Activated CD4-positive, alpha-beta T cell treated with anti-CD3 and anti-CD28 coated beads, Interleukin-2, amount 10 ng/mL, durations not matched to agents 7 days and 5 days (primary cell): ENCODE measurements at places on chromosomes 16 and 17.

GRCh38 chr17:74639704-74640151 lies 16.2 kb upstream of the CD300E start:
- DNase-seq, result peak; percentile 26

- no peak for DNase-seq
Observed at GRCh38 chr17:11495613-11496012, 102.7 kb upstream of the DNAH9 start.

GRCh38 chr16:2897110-2897509 lies 14.1 kb downstream of the FLYWCH2 start:
- no peak for DNase-seq

DNA sequence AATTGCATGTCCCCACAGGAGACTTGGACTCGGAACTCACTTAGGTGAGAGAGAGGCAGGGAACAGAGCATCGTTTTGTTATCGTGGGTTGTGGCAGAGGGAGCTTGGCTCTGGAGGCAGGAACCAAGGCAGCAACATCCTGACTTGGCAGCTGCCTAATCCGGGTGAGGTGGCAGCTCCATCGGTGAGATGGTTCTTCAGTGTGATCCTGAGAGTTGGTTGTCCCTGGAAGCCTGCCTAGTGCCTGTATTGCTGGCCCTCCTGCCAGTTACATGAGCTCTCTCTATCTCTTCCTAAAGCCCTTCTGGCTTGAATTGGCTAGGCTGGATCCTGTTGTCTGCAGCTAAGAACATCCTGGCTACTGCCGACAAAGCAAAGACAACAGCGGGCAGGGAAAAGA lies 19.9 kb upstream of the SEC14L1 start:
- DNase-seq, result no peak

DNA sequence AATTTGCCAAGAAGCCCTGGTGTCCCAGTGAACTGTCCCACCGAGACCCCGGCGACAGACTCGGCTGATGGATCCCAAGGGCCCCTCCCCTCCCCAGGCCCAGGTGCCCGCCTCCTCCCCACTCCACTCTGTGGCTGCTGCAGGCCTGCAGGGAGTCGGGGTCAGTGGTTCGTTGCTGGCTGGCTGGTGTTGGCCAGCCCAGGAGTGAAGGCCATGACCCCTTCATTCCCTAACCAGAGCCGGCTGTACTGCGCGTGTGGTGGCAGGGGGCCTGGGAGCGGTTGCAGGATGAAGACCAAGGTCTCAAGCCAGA lies 9.2 kb upstream of the TBX2 start:
- DNase-seq, result no peak

DNA sequence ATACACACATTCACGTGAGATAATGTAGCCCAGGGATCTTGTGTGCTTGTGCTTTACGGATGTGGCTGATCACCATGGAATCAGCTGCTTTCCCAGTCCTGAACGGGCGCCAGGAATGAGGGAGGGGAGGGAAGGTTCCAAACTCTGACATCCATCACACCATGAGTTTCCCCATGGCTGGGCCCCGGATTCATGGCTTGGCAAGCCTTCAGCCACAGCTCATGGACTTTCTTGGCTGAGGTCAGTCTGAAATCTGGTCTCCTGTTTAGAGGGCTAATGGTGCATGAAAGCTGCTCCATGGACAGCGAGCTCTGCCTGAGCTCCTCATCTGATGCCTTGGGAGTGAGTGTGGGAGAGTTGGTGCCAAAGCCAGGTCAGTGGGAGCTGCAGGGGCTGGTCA lies 767.6 kb upstream of the EEF2KMT start:
- DNase-seq, result no peak

GRCh38 chr16:82583422-82583821 lies 43.3 kb upstream of the CDH13 start:
- DNase-seq, result no peak

DNA sequence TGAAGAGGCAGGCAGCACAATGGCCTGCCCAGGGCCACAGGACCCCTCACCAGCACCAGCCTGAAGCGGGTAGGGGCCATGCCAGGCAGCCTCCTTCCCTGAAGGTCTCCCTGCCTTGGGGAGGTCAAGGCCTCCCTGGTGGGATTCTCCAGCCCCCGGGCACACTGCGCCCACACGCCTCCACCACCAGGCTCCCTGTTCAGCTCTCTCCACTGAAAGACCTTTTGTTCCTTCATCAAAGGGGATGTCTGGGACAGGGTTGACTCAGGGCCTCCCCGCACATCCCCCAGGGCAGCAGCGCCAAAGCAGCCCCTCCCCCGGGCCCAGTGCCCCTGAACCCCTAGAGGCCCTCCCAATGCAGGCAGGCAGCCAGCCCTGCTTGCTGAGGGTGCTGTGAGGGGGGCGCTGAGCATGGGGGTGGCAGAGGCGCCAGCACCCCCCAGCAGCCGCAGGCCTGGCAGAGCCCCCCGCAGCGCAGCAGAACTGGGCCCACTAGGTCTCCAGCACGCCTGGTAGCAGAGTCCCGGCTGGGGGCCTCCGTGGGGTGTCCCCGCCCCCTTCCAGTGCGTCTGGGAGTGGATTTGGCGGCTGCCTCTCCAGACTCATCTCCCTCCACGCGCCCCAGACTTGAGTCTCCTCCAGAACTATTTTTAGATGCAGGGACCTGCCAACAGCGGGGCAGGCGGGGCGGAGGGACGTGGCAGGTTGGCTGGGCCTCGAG lies 13.1 kb downstream of the BCAR1 start:
- no peak for DNase-seq

- DNase-seq, result no peak
Observed at GRCh38 chr17:73278465-73279453, 17.1 kb upstream of the CPSF4L start.

DNA sequence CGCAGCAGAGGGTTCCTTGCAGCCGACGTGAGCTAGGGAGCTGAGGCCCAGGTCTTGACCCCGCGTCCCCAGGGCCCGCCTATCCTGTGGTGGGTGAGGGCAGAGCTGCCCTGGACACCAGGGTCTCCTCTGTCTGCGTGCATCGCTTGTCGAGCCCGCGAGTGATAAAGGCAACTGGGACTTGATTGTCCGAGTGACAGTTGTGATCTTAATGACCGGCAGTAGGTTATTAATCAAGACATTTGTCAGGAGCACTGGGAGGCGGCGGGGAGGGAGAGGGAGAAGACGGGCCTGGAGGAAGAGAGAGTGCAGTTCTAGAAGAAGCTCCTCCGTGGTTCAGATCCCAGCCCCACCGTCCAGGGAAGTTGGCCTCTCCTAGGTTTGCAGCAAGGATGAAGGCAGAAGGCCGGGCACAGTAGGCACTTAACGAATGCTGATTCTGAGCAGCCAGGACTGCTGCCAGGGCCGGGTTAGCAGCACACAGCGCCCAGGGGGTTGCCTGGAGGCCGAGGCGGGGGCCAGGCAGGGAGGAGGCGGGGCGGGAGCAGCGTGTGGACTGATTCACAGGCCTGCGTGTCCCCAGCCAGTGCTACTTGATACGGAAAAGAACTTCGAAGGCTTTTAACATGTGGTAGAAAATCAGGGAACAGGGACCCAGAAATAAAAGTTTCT lies 11.3 kb upstream of the GSE1 start:
- no peak for DNase-seq

GRCh38 chr17:48561884-48562810 lies 16.0 kb downstream of the HOXB4 start:
- DNase-seq, result no peak

- no peak for DNase-seq
Observed at GRCh38 chr17:48718227-48718760, 4.0 kb downstream of the PRAC1 start.

GRCh38 chr16:3401719-3402397 lies 843 bp downstream of the ZNF174 start:
- no peak for DNase-seq

- no peak for DNase-seq
Observed at GRCh38 chr16:349211-349610, 3.3 kb downstream of the AXIN1 start.
